Stimulated activated CD8-positive, alpha-beta memory T cell treated with anti-CD3 and anti-CD28 coated beads, Interleukin-4, amount 100 ng/mL, for 4 hours (primary cell): ENCODE measurements at places on chromosomes 3 and 15.

DNA sequence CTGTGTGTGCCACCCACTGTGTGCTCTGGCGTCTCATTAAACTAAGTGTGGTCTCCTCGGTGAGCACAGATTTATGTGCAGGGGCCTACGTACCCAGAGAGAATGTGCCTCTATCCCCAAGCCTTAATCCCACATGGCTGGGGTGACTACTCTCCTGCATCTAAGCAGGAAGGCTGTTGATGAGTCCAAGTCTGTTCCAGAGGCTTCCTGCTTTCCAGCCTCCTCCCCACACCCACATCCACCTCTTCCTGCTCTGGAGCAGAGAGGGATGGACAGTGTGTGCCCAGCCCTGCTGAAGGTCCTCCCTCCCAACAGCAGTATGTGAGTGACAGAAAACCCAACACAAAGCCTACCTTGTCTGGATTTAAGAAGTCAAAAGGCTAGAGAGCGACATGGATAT lies 38.8 kb upstream of the BCL2L10 start:
- DNase-seq, result no peak

- no peak for DNase-seq
Measured at GRCh38 chr15:74384566-74384880, 17.1 kb upstream of the CYP11A1 start.

DNA sequence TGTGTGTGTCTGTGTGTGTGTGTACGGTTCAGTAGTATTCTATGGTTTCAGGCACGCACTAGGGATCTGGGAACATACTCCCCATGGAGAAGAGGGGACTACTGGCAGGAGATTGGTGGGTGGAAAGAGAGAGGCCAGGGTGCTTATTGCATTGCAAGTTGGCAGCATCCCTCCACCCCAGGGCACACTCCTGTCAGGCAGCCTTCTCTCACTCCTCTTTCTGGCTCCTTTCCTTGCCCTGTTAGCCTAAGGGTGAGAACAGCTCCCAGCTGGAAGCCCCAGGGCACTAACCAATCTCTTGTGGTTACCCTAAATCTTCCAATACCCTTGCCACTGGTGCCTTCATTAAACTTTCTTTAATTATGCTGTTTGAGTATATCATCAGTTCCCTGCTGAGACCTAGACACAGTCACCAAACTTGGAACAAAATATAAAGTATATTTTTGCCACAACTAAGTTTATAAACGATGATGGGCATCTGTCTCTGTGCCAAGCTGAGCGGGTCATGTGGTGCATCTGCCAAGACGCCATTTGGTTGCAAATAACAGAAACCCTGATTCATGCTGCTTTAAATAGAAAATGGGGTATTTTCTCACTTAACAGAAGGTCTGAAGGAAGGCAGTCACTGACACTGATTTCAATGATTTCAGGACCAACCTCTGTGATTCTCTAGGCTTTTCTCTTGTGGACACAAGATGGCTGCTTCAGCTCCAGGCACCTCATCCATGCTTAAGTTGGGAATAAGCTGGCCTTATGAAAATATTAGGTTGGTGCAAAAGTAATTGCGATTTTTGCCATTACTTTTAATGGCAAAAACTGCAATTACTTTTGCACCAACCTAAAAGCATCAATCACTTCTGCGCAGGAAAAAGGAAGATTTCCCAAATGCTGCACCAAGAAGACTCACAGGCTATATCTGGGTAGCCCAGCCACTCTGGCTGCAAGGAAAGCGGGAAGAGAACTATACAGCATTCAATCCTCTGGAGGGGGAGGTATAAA lies 476.9 kb upstream of the PROK2 start:
- DNase-seq, result no peak

GRCh38 chr3:49722896-49723295 lies 855 bp downstream of the GMPPB start:
- DNase-seq, result no peak

DNA sequence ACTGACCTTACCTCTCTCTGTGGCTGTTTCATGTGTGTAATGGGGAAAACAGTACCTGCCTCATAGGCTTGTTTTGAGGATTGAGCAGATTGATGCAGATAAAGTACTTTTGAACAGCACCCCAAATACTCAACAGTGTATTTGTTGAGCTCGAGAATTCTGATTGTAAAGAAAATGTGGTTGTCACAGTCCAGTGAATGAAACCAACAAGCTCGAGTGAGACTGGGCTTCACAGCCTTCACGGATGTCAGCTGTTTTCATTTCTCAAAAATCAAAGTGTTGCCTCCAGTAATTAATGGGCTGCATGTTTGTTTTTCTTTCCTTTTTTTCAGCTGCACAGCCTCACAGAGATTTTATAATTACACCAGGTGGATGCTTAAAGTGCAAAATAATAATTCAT lies 43.7 kb downstream of the PARP15 start:
- no peak for DNase-seq

DNA sequence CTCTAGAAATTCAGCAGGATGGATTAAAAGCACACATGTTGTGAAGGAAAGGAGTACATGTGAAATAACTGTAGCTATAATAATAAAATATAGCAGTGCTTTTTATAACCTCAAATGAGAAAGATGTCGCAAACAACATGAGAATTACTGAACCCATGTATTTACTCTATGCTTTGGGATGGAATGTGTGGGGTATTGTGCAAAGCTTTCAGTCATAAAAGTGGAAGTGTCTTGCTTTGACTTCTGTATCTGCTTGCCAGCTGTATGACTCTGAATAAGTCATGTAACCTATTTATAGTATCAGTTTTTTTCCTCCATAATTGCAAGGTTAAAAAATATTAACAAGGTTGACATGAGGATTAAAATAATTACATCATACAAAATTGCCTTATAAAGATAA lies 519.3 kb upstream of the CADM2 start:
- DNase-seq, result no peak
